Metanephros (tissue), 2 donors: ENCODE measurements at places on chromosomes 7 and 10. TPM values are rescaled to one million over a fixed set of nuclear protein-coding genes. Genes with fewer than 3 reads are reported as not detected.

Gene SPDYE1
- total RNA-seq: not detected

Gene PTPRE
- 17.3 TPM for total RNA-seq

Gene AQP1
- 143 TPM for total RNA-seq

Gene ABCB1
- 22.8 TPM for total RNA-seq

Gene AVPI1
- total RNA-seq: 9.9 TPM

Gene SPDYE9
- total RNA-seq: not detected

Gene MYOF
- total RNA-seq: 48.1 TPM

Gene NODAL
- total RNA-seq: not detected

Gene IFIT2
- 8.4 TPM for total RNA-seq

Gene AS3MT
- 8.0 TPM for total RNA-seq

Gene CPA2
- 0.18 TPM for total RNA-seq

Gene COBL
- total RNA-seq: 22.5 TPM

Gene C10orf53
- total RNA-seq: not detected

Gene OGDH
- total RNA-seq: 98.9 TPM

Gene HMX3
- total RNA-seq: 0.82 TPM

Gene STEAP1B
- total RNA-seq: 1.5 TPM

Gene TMEM176A
- total RNA-seq: 71.8 TPM

Gene ODAD2
- total RNA-seq: 0.35 TPM

Gene BAIAP2L1
- 4.4 TPM for total RNA-seq

Gene GIMAP5
- 17.0 TPM for total RNA-seq

Gene RARRES2
- 68.7 TPM for total RNA-seq

Gene ZNF365
- 0.35 TPM for total RNA-seq

Gene HOXA13
- total RNA-seq: not detected

Gene ST7
- 20.7 TPM for total RNA-seq

Gene DGKI
- 4.0 TPM for total RNA-seq

Gene VWDE
- total RNA-seq: 3.1 TPM

Gene MBL2
- total RNA-seq: not detected

Gene CDK6
- total RNA-seq: 85.7 TPM

Gene ITIH2
- total RNA-seq: 0.58 TPM

Gene DPP6
- 48.7 TPM for total RNA-seq

Gene ZSWIM8
- total RNA-seq: 116 TPM
